ENCODE measurements at places on chromosomes 1 and 21.

DNA sequence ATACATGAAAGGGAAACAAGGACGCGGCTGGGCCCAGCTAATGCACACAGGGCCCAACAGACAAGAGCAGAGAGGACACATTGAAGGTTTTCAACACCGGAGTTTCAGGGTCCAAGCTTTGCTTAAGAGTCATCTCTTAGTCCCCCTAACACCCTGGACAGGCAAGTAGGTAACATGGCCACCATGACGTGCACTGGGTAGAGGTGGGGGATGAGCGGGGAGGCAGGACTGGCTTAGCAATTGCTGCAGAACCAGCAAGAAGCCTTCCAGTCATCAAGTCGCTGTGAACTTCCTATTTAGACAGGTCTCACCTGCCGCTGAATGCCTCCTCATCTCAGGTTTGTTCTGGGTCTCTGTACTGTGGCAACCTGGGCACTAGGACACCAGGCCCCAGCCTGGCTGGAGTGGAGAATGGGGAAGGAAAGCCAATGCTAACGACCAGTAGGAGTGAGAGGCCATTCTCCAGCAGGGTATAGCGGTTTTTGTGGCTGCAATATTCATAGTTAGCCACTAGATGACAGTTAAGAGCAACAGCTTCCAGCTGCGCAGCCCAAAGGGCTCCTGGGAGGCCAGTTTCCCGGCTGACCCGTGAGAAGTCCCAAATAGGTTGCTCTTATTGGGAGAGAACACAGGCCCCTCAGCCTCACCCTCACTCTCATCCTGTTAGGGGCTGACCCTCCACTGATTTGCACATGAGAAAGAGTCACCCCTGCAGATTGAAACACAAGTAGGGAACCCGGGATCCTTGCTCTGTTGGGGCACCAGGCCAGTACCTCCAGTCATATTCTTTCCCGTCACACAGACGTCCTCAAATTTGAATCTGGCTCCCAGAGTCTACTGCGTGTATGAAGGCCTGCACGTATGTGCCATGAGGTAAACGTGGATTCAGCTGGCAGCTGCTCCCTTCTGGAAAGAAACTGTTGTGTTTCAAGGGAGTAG is 6.0 kb upstream of the PIGC start:
- DNase-seq: peak; percentile 49

DNA sequence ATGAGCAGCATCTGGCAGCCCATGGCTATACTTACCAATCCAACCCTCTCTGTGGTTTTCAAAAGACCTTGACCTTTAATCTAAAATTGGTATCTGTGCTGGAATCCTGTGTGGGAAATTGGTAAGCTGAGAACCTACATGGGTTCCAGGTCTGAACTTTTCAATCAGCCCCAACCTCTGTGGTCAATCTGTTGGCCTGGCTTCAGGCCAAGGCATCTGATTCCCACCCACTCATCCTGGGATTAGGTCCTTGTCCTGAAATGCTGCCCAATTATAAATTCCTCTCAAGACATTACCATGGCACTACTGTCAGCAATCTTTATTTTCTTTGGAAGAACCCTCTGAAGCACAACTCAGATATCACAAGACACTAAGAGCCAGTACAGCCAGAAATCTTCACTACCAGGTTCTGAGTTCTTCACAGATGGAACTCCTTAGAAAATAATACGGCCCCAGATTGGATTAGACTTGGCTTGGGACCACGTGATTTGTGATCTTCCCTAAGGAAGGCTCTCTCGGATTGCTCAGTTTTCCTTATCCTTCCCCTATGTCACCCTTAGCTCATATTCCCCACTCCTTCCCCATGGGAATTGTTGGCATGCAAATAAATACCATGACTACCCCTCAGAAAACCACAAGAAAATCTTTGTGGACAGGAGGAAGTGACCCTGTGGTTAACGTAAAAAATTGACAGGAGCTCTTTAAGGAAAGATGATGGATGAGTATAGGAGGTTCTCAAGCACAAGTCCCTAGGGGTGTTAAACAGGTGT is 207.9 kb upstream of the ST6GALNAC5 start:
- no peak for DNase-seq

GRCh38 chr21:28823429-28823828 is 169.2 kb downstream of the LTN1 start:
- DNase-seq: no peak

- peak; percentile 59 for DNase-seq
These were observed 920 bp downstream of the MTHFR start for GRCh38 chr1:11804666-11805421.

GRCh38 chr1:31751822-31752241 is 12.3 kb downstream of the ADGRB2 start:
- DNase-seq: no peak

GRCh38 chr21:34201001-34201400 is 127.6 kb downstream of the MRPS6 start:
- DNase-seq: peak; percentile 8

GRCh38 chr21:44427241-44428120 is 27.8 kb upstream of the LRRC3 start:
- no peak for DNase-seq

DNA sequence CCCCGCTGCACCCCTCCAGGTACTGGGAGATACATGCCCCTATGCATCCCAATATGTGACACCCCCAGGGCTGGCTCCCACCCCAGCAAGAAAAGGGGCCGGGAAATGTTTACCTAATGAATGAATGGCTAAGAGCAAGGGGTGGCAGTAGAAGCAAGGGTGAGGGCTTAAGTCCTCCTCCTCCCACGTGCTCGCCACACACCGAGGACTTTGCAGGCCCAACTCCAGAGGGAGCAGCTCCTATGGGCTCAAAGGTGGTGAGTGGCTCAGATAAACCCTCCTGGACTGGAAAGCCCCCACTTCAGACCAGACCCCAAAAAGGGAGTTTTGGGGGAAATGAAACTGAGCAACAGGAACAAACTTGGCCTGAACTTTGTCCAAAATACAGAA is 11.4 kb downstream of the SLC45A3 start:
- no peak for DNase-seq

- no peak for DNase-seq
These were observed at the start of gene CCDC17 for GRCh38 chr1:45623972-45624371. CCDC17 (minus strand) TSS chr1:45624054; CDS start chr1:45623909, 145 bp downstream.

- DNase-seq: no peak
These were observed 136.0 kb downstream of the LTN1 start for GRCh38 chr21:28856588-28857250.

- no peak for DNase-seq
These were observed 44.0 kb downstream of the UBR4 start for GRCh38 chr1:19166066-19166465.

- no peak for DNase-seq
These were observed 604.9 kb upstream of the PTBP2 start for GRCh38 chr1:96116731-96117130.

- no peak for DNase-seq
These were observed 38.8 kb downstream of the FAAP20 start for GRCh38 chr1:2155788-2156187.

DNA sequence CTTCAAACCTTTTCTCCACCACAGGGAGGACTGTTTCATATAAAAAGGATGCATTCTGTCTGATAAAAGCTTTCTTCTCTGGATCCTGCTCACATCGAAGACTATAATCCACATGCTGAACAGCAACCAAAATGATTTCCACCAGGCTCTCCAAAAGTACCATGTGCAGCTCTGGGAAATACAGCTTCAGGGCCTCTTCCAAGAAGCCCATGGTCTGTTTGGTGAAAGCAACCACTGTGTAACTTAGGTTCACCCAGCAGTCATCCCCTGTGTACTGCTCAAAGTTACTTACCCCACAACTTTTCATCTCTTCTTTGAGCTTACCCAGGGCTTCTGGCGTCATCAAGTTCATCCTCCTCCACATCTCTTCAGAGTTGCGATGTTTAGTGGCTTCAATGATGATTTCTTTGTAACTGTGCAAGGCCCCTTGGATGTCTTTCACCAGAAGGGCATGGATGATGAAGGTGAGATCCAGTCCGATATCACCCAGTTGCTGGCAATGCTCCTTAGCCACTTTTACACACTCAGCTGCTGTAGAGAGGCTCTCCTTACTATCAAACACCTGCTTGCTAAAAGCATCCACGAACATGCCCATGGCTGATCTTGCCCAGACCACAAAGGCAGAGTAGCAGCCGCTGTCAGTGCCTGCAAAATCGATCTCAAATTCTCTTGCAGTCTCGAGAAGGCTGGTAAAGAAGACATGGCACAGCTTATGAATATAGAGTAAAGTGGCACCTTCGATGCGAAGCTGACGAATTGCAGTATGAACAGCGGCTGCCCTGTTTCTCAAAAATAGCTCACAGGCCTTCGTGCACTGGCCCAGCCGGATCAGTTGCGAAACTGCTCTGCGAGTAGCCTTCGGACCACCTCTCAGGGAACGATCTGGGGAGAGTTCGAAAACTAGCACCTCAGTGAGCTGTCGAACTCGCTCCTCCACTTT is 1.7 kb downstream of the EXOC8 start:
- no peak for DNase-seq

- DNase-seq: no peak
These were observed 6.9 kb upstream of the IGFN1 start for GRCh38 chr1:201183753-201184152.

- no peak for DNase-seq
These were observed 121.4 kb downstream of the ADSS2 start for GRCh38 chr1:244330318-244330625.

DNA sequence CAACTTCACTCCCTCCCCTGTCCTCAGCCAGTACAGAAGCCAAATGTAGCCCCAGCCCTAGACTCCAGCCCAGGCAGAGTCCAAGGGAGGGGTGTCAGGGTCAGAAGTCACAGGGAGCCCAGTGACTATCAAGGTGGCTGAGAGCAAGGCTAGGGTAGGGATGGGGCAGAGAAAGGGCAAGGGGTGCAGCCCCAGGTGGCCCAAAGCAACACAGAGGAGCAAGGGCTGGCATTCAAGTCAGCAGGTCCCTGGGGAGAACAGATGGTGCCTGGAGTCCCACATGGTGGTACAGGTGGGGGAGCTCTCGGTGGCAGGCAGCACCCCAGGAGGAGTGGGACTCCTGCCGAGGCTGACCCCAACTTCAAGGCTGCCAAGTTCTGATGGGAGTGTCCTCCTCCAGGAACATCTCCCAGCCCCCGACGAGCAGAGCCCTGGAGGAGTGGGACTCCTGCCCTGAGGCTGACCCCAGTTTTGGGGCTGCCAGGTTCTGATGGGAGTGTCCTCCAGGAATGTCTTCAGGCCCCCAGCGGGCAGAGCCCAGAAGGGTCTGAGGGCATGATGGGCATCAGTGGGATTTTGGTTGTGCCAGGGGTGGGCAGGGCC is 3.7 kb upstream of the DVL1 start:
- DNase-seq: no peak

GRCh38 chr1:58815686-58816071 is 31.8 kb upstream of the JUN start:
- no peak for DNase-seq

DNA sequence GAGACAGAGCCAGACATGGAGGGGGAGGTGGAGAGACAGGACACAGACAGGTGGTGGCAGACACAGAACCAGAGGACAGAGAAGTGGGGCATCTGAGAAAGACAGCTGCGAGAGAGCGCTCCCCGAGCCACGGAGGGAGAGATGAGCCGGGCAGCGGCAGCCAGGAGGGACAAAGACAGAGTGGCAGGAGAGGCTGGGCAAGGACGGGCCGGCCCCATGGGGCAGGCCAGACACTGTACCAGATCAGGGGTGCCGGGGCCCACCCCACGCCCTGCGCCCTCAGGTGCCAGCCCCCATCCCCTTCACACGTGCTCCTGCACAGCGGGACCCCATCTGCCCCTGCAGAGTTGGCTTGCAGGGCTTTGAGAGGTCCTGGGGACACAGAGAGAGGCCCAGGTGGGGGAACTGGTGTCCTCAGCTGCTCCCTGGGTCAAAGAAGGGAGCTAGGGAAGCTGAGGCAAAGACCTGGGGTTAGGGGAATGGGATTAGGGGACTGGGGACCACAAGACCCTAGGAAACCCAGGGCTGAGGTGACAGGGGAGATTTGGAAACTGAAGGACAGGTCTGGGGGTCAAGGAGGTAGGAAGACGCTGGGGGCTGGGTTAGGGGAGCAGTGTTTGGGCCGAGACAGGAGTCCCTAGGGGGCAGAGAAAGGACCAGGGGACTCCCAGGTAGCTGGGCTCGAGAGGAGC is 643 bp downstream of the FNDC5 start:
- no peak for DNase-seq

DNA sequence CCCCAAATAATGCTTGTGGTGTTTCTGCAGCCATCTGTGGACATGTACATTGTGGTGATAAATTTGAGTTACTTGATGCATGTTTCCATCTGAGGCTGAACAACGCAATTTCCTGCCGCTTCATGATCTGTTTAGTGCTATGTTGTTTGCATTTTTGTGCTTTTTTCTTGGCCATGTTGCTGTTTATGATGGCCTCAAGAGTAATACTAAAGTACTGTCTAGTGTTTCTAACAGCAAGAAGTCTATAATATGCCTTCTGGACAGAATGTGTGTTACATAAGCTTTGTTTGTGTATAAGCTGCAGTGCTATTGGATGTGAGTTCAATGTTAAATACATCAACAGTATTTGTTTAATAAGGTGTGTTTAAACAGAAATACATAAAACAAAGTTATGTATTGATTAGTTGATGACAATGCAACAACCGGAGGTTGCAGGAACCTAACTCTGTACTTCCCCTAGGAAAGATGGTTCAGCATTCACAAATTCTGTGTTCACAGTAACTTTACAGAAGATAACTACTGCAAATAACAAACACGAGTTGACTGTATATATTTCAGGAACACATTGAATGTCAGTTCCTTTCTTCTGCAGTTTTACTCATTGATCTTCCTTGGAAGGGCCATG is 114.8 kb upstream of the USP24 start:
- DNase-seq: no peak

GRCh38 chr21:30014886-30015285 is 75.1 kb upstream of the GRIK1 start:
- no peak for DNase-seq

DNA sequence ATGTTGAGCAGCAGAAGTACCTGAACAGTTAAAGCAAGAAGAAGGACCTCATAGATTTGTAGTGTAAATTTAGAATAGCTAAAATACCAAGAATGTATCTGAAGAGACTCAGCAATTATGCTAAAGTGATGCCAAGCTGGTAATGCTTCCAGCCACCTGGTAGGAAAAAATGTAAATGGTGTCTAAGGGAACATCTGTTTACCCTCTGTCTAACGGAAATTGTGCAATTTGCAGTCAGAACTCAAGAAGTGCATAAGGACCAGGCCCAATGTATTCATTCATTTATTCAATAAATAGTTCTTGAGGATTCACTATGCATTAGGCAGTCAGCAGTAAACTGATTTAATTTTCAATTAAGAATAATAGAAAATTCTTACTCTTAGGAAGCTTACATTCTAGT is 116.0 kb upstream of the ADGRL4 start:
- DNase-seq: no peak

- peak; percentile 61 for DNase-seq
These were observed 23.1 kb upstream of the TNFRSF1B start for GRCh38 chr1:12143631-12144155.

DNA sequence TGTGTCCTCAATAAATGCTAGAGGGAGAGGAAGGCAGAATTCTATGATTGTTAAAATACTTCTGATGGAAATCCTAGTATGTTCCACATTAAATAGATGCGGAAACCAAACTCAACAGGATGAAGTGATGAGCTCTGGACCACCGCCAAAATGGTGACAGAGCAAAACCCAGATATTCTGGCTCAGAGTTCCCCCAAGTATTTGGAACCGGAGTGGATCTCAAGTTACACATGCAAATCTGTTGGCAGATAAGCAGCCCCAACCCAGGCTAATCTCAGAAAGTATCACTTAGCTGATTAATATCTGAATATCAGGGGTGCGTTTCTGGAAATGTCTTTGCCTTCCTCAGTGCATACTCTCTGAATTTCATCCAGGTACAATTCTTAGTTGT is 17.4 kb upstream of the GRHL3 start:
- DNase-seq: no peak
